ENCODE measurements at places on chromosomes 1 and 21.

GRCh38 chr1:19563324-19564097 lies 78.2 kb upstream of the CAPZB start:
- DNase-seq, result no peak

DNA sequence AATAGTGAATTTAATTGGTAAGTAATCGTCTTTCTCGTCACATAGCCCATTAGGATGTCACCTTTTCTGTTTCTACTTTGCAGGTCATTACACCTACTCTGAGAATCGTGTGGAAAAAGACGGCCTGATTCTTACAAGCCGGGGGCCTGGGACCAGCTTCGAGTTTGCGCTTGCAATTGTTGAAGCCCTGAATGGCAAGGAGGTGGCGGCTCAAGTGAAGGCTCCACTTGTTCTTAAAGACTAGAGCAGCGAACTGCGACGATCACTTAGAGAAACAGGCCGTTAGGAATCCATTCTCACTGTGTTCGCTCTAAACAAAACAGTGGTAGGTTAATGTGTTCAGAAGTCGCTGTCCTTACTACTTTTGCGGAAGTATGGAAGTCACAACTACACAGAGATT lies 23.3 kb downstream of the PARK7 start:
- DNase-seq, result no peak

DNA sequence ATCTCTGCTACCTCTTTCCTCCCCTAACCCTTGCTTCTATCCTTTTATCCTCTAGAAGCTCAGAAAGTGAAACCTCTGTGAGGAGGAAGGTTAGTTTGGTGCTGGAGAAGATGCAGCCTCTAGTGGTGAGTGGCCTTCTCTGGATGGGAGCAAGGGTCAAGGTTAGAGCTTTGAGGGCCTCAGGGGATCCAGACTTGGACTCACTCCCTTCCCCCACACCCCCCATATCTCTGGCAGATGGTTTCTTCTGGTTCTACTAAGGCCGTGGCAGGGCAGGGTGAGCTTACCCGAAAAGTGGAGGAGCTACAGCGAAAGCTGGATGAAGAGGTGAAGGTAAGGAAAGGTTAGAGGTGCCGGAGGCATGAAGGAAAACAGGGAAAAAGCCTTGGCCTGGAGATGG lies 9.2 kb downstream of the CGN start:
- DNase-seq, result no peak

- DNase-seq, result no peak
Measured at GRCh38 chr1:35030338-35030737, 1.4 kb downstream of the ZMYM6 start.

DNA sequence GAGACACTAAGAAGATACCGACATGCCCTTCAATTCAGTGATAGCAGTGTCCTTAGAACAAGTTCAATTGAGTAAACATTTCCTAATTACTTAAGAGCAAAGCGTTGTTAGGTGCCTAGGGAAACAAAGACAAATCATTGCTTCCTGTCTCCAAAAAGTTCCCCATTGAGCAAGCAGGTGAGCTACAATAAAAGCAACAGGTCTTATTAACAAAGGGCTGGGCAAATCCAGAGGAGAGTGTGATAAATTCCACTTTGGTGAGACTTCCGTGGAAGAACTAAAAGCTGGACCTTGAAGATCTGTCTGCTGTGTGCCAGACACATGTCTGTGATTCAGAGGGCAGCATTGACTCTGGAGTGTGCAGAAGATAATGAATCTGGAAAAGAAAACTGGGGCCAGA lies 1.9 kb upstream of the TUT4 start:
- peak; percentile 72 for DNase-seq

GRCh38 chr21:42309753-42310213 lies 5.4 kb downstream of the TFF3 start:
- DNase-seq, result peak; percentile 65

DNA sequence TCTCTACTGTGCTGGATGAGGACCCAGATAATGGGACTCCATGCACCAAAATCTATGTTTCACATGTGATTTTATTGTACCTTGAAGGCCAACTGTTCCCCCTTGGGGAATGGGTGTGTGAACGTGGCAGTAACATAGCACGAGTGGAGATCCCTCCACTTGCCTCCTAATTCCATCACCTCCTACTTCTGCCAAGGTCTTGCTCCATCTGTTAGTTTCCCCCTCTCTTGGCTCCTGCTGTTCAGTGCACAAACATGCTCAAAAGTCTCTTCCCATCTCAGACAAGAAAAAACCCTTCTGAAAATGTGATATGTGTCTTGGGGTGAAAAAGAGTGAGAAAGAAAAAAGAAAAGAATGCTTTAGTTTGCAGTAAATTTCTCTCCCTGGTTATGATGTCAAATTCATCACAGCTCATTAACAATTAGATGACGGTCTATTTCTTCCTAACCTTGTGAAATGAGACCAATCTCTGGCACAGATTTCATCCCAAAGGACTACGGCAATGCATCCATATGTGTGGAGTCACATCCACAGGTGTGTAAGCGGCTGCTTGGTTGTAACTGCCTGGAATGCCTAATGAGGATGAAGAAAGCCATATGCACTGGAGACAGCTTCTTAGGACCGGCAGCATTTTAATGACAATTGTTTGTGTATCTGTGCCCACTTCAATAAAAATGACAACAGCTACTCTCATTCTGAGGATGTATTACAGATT lies 79.3 kb upstream of the DIRAS3 start:
- no peak for DNase-seq

DNA sequence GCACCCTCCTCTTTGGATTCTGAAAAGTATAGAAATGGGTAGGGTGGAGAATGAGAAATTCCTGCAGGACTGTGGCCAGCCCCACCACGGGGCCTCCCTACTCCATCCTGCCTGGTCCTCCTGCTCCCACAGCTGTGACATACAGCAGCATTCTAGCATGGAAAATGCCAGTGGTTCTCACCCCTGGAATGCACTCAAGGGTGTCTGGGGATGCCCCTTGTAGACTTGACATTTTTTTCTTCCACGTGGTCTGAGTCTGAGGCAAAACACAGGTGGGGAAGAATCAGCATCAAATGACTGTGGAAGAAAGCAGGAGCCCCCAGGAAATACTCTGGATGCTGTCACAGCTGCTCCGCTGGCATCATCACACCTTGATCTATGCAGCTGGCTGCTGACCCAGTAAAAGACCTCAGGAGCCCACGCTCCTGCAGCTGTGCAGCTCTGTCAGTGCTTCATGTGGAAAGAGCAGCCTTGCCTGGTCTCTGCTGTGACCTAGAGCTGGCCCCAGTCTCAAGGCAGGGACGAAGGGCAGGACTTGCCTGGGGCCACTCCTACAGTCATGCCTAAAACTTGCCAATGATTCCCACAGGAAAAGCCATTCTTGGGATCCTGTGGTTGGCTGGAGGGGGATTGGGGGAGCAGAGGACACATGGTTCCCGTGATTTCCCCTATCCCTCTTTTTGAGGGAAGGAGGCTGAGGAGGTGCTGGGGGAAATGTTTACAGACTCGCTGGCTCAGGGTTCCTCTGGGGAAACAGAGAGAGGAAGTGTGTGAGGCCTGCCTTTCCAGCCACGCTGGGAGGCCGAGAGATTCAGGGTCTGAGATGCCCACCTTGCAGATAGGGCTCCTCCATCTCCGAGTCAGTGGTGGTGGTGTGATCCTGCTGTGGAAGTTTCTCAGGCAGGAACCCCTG lies 10.8 kb upstream of the A3GALT2 start:
- no peak for DNase-seq

DNA sequence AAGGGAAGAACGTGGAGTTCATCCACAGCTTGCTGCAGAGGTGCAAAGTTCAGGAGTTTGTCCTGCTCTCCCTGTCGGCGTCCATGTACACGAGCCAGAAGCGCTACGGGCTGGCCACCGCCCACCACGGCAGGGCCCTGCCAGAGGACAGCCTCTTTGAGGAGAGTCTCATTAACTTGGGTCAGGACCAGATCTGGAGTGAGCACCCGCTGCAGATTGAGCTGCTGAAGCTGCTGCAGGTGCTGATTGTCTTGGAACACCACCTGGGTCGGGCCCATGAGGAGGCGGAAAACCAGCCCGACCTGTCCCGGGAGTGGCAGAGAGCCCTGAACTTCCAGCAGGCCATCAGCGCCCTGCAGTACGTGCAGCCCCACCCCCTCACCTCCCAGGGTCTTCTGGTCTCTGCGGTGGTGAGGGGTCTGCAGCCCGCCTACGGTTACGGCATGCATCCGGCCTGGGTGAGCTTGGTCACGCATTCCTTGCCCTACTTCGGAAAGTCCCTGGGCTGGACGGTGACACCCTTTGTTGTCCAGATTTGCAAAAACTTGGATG lies 73.8 kb upstream of the MORC3 start:
- DNase-seq, result no peak
